Prostate gland (tissue), 2 donors: ENCODE measurements at places on chromosomes 5 and 9. TPM values are rescaled to one million over a fixed set of nuclear protein-coding genes. Genes with fewer than 3 reads are reported as not detected.

SH2D3C gene
- 5.5 TPM for total RNA-seq

DNA sequence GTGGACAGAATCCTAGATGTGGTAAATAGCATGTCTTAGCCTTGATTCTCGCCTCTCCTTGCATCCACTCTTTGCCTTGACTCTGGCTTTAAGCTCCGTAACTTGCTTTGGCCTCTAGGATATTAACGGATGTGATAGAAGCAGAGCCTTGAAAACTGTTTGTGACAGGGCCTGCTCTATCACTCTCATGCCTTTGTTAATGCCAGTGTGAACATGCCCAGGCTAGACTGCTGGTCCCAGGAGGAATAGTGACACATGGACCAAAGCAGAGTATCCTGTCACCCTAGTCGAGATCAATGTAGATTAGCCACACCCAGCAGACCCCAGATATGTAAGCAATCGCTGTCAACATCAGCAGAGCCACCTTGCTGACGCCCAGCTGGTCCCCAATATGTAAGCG is 109.9 kb upstream of the C9orf72 start:
- no peak overlapping the region for H3K4me3 ChIP-seq
- no peaks in the 10 kb centered on the region for H3K36me3 ChIP-seq
- no peaks in the 10 kb centered on the region for H3K4me1 ChIP-seq
- H3K27ac ChIP-seq, result no peak overlapping the region
- no peaks in the 10 kb centered on the region for H3K27me3 ChIP-seq

DNA sequence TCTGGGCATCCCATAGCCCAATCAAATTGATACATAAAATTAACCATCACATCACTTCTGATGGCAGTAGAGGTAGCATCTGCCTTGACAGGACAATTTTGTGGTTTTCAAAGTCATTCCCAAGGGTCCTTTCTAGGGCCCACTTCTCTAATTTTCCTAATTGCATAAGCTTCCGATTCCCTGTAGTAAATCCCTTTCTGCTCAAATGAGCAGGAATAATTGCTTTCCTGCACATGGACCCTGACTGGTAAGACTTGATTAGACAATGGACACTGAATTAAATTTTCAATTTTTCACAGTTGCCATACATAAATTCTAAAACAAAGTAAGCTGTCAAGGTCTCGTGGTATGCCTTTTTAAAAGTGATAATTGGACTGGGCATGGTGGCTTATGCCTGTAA is 22.0 kb upstream of the IL17B start:
- no peaks in the 10 kb centered on the region for H3K36me3 ChIP-seq
- no peaks in the 10 kb centered on the region for H3K27me3 ChIP-seq

GRCh38 chr9:113973226-113973625 is 97.1 kb downstream of the ZNF618 start:
- no peaks in the 10 kb centered on the region for H3K36me3 ChIP-seq
- H3K27ac ChIP-seq, result no peak overlapping the region
- no peaks in the 10 kb centered on the region for H3K27me3 ChIP-seq
- H3K4me1 ChIP-seq, result no peaks in the 10 kb centered on the region

GOLM1 gene
- total RNA-seq, result 162 TPM

IL3 gene
- not detected for total RNA-seq

- H3K4me1 ChIP-seq, result peaks cover 5% of the 10 kb centered on the region
- H3K36me3 ChIP-seq, result no peaks in the 10 kb centered on the region
- peak overlapping the region; percentile 85 for H3K27ac ChIP-seq
Measured at GRCh38 chr9:133149130-133150015, 14.3 kb downstream of the GBGT1 start.

GRCh38 chr5:174726916-174727793 is 2.8 kb downstream of the MSX2 start:
- H3K36me3 ChIP-seq, result no peaks in the 10 kb centered on the region
- no peak for DNase-seq
- no peaks in the 10 kb centered on the region for H3K4me1 ChIP-seq
- no peak overlapping the region for H3K27ac ChIP-seq
- no peak overlapping the region for H3K4me3 ChIP-seq

GRCh38 chr5:67512758-67513157 is 316.2 kb upstream of the CD180 start:
- H3K27me3 ChIP-seq, result no peaks in the 10 kb centered on the region
- H3K4me3 ChIP-seq, result no peak overlapping the region
- H3K27ac ChIP-seq, result no peak overlapping the region
- no peaks in the 10 kb centered on the region for H3K4me1 ChIP-seq

DNA sequence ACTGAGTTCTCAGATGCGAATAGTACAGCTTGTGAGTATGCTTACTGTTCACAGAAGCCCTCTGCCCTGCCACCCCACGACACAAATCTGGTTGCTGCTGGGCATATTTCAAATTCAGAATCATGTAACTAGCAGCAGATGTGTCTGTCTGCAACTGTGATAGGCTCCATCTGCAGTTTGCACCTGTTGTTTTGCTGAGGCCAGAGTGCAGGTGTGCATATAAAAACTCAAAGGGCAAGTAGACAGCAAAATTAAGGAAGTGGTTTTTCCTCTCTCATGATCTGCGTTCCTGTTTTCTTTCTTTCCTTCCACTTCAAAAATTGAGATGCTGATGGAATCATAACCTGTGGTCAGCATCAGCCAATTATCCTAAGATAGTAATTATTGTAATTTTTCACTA is 1000.5 kb downstream of the PTPRD start:
- no peaks in the 10 kb centered on the region for H3K36me3 ChIP-seq
- no peaks in the 10 kb centered on the region for H3K27me3 ChIP-seq
- H3K4me3 ChIP-seq, result no peak overlapping the region
- H3K27ac ChIP-seq, result no peak overlapping the region

DNA sequence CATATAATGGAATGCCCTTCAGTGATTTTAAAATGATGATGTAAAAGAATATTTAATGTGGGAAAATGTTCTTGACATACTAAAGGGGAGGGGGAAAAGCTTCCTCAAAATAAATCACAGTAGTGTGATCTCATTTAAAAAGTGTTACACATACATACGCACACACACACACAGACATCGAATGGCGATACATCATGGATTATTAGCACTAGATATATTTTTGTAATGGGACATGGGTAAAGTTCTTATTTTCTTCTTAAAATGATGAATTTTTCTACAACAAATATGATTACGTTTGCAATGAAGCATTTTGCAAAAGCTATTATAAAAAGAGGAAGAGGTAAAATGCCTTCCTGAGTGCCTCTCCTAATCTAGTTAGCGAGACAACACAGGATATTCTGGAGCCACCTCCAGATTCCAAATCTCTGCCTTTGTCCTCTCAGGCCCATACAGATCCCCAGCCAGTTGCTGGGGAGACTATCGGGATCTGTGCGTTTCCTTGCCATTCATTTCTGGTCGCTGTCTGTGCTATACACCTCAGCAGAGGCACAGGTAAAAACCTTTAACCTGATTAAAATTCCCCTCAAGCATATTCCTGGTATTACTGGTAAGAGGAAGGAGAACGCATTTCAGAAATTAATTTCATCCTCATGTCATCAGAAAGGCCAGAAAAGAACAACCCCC is 69.6 kb downstream of the SLC28A3 start:
- H3K27me3 ChIP-seq, result peaks cover 4% of the 10 kb centered on the region
- H3K27ac ChIP-seq, result no peak overlapping the region
- no peaks in the 10 kb centered on the region for H3K36me3 ChIP-seq
- no peak overlapping the region for H3K4me3 ChIP-seq

LHX3 gene
- total RNA-seq, result not detected

- peak overlapping the region; percentile 60 for H3K27ac ChIP-seq
- H3K27me3 ChIP-seq, result no peaks in the 10 kb centered on the region
- no peaks in the 10 kb centered on the region for H3K36me3 ChIP-seq
- H3K4me1 ChIP-seq, result no peaks in the 10 kb centered on the region
- H3K4me3 ChIP-seq, result no peak overlapping the region
- no peak for DNase-seq
Measured at GRCh38 chr9:130451004-130451390, 6.2 kb downstream of the ASS1 start.

- H3K4me1 ChIP-seq, result no peaks in the 10 kb centered on the region
- H3K27ac ChIP-seq, result no peak overlapping the region
- no peaks in the 10 kb centered on the region for H3K36me3 ChIP-seq
- no peaks in the 10 kb centered on the region for H3K27me3 ChIP-seq
- no peak for DNase-seq
- H3K4me3 ChIP-seq, result peak overlapping the region; percentile 53
Measured at GRCh38 chr9:135076143-135076875, 11.2 kb upstream of the OLFM1 start.

DNA sequence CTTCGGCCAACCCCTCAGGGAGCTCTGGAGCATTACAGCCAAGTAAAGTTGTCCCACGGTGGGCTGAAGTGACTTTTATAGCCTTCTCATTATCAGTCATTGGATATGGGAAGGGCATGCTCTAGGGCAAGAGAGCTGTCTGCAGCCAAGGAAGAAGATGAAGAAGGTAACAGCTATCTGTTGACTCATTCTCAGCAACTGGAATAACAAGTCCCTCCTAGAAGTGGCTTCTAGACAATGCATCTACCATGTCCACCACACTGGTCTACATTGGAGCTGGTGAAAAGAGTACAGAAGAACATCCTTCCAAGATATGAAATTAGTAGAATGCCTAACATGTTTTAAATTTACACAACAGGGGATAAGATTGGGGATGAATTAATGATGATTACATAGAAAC is 524.2 kb downstream of the ACTL7B start:
- no peaks in the 10 kb centered on the region for H3K27me3 ChIP-seq
- H3K4me1 ChIP-seq, result no peaks in the 10 kb centered on the region
- no peak overlapping the region for H3K27ac ChIP-seq
- no peak overlapping the region for H3K4me3 ChIP-seq
- H3K36me3 ChIP-seq, result no peaks in the 10 kb centered on the region

SH3RF2 gene
- total RNA-seq, result 18.2 TPM

GRCh38 chr9:99680191-99680590 is 141.5 kb upstream of the NR4A3 start:
- no peaks in the 10 kb centered on the region for H3K27me3 ChIP-seq
- DNase-seq, result no peak
- no peaks in the 10 kb centered on the region for H3K4me1 ChIP-seq
- H3K4me3 ChIP-seq, result no peak overlapping the region

WDR38 gene
- not detected for total RNA-seq

PCDHGA3 gene
- total RNA-seq, result 1.3 TPM

GRCh38 chr5:68432682-68433081 is 217.1 kb downstream of the PIK3R1 start:
- H3K27ac ChIP-seq, result no peak overlapping the region
- H3K4me1 ChIP-seq, result no peaks in the 10 kb centered on the region
- H3K36me3 ChIP-seq, result no peaks in the 10 kb centered on the region
- DNase-seq, result no peak
- no peaks in the 10 kb centered on the region for H3K27me3 ChIP-seq

- H3K27me3 ChIP-seq, result no peaks in the 10 kb centered on the region
- H3K4me1 ChIP-seq, result no peaks in the 10 kb centered on the region
- DNase-seq, result no peak
- H3K4me3 ChIP-seq, result no peak overlapping the region
- no peak overlapping the region for H3K27ac ChIP-seq
Measured at GRCh38 chr5:180970875-180971274, 17.8 kb upstream of the BTNL3 start.

DNA sequence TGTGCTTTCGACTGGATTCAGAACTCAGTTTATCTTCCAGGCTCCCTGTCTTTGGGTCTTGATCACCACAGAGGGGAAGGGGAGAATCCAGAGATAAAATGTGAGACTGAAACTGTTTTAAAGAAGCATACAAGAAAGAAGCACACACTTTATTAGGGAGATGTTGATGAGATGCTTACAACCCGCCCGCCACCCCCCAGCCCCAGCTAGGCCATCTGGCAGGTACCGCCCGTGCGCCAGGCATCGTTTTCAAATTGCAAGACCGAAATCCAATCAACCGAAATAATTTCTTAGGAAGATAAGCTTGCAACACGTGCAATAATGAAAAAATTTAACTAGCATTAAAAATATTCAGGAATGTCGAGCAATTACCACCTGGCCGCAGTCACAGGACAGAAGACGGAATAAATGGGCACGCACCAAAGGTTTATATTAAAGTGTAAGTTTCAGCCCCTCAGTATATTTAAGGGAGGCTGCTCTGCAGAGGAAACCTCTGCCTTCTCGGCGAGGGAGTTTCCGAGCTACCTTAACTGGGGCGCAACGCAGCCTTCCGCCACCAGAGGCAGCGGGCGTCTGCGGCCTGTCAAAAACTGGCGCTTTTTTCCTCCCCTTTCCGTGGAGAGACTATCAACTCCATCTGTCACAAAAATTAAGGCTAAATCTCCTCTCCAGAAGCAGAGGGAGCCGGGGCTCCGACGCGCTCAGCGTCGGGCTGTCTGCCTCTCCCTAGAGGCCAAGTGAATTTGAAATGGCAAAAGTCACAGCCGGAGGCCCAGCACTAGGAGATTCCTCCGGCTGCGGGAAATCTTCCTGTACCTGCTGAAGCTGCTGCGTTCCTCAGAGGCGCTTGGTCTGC is 996 bp upstream of the GAS1 start:
- no peaks in the 10 kb centered on the region for H3K27me3 ChIP-seq
- H3K27ac ChIP-seq, result peak overlapping the region; percentile 76
- H3K4me3 ChIP-seq, result peak overlapping the region; percentile 80
- peak; percentile 77 for DNase-seq
- no peaks in the 10 kb centered on the region for H3K36me3 ChIP-seq

PFN3 gene
- total RNA-seq, result not detected

MAP3K1 gene
- 40.6 TPM for total RNA-seq

ARHGEF39 gene
- total RNA-seq, result 1.1 TPM

GRCh38 chr9:93093127-93093876 is 2.7 kb upstream of the CARD19 start:
- H3K36me3 ChIP-seq, result no peaks in the 10 kb centered on the region
- no peak overlapping the region for H3K4me3 ChIP-seq
- no peak for DNase-seq
- H3K27ac ChIP-seq, result peak overlapping the region; percentile 8
- H3K27me3 ChIP-seq, result no peaks in the 10 kb centered on the region

RAB3C gene
- not detected for total RNA-seq

- H3K4me3 ChIP-seq, result no peak overlapping the region
- no peaks in the 10 kb centered on the region for H3K4me1 ChIP-seq
- H3K27ac ChIP-seq, result no peak overlapping the region
- H3K27me3 ChIP-seq, result no peaks in the 10 kb centered on the region
Measured at GRCh38 chr9:118992813-118993794, 376.1 kb downstream of the BRINP1 start.

- no peak overlapping the region for H3K27ac ChIP-seq
- no peaks in the 10 kb centered on the region for H3K27me3 ChIP-seq
- no peak overlapping the region for H3K4me3 ChIP-seq
- DNase-seq, result no peak
- H3K36me3 ChIP-seq, result no peaks in the 10 kb centered on the region
Measured at GRCh38 chr9:76412638-76413037, 18.4 kb upstream of the RFK start.

GRCh38 chr9:8572209-8572608 is 772.6 kb upstream of the DMAC1 start:
- no peaks in the 10 kb centered on the region for H3K36me3 ChIP-seq
- H3K27me3 ChIP-seq, result no peaks in the 10 kb centered on the region
- H3K27ac ChIP-seq, result no peak overlapping the region
- H3K4me3 ChIP-seq, result no peak overlapping the region
- DNase-seq, result no peak

MSANTD3 gene
- total RNA-seq, result 24.5 TPM

IL7R gene
- 13.5 TPM for total RNA-seq

- DNase-seq, result no peak
- no peak overlapping the region for H3K4me3 ChIP-seq
- no peaks in the 10 kb centered on the region for H3K4me1 ChIP-seq
- H3K27me3 ChIP-seq, result no peaks in the 10 kb centered on the region
- H3K36me3 ChIP-seq, result no peaks in the 10 kb centered on the region
- H3K27ac ChIP-seq, result no peak overlapping the region
Measured at GRCh38 chr9:94613003-94613402, 19.4 kb upstream of the FBP2 start.

COL15A1 gene
- total RNA-seq, result 79.9 TPM
